Putamen (tissue), 1 donor: ENCODE measurements at places on chromosomes 1 and 21.

- DNase-seq = no peak
Observed at GRCh38 chr1:109167001-109167506, 46.7 kb upstream of the SARS1 start.

- DNase-seq = peak; percentile 53
Observed at GRCh38 chr1:224333309-224333926, 3.4 kb upstream of the NVL start.

GRCh38 chr1:234427950-234428646 lies 50.9 kb downstream of the TARBP1 start:
- no peak for DNase-seq

DNA sequence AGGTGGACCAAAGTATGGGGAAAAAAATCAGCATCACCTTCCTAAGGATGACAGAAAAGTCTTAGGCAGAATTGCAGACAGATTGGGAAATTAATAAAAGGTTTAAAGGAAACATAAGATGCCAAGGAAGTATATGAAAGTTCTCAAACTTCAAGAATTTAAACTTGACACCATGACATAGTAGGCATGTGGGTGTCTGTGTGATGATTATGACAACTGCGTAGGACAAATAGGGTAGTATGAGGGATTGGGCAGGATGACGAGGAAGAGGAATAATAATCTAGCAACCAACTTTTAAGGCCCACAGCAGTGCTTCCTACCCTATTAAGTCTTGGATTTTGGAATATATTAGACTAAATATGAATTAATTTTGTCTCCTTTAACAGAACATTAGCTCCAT lies 52.4 kb downstream of the HNRNPR start:
- DNase-seq = peak; percentile 70

DNA sequence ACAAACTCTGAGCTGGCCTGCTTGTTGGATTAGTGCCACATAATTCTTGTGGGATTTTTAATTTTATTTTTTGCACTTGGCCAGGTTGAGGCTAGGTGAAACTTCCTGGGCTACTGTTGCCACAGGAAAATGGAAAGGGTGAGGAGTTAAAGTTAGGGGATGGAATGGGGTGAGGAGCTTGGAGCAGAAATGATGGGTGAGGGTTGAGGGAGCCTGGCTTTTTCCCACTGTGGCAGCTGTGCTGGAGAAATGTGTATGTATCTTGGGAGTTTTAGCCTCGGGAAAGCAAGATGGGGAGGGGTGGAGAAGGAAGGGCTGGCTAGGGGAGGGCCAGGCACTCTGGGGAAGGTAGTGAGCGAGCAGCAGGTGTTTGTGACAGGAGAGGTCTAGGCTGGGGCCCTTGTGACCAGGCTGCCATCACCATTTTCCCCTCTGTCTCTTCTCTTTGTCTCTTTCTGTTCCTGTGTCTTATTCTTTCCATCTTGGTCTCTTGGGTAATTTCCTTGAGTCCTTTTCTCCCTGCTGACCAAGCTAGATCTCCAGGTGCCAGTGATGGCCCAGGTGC lies 2.0 kb downstream of the ZNF687 start:
- DNase-seq = no peak

DNA sequence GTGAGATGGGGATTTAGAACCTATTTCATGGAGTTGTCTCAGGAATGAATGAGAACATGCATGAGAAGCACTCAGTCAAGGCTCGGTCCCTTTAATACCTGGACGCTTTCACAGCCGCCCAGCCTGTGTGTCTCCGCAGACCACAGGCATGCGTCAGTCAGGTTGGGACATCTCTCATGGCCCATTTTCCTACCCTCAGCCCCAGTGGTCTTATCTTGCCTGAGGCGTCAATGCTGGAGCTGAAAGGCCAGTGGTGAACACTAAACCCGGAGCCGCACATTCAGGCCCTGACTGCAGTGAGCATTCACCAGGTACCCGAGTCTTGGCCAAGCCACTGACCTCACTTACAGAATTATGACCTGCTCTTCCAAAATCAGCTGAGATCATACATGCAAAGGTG lies 263.2 kb upstream of the RAB4A start:
- no peak for DNase-seq

GRCh38 chr1:46008585-46008984 lies 123.8 kb downstream of the PIK3R3 start:
- no peak for DNase-seq

GRCh38 chr1:119008483-119009311 lies 20.6 kb upstream of the TBX15 start:
- DNase-seq = peak; percentile 9

DNA sequence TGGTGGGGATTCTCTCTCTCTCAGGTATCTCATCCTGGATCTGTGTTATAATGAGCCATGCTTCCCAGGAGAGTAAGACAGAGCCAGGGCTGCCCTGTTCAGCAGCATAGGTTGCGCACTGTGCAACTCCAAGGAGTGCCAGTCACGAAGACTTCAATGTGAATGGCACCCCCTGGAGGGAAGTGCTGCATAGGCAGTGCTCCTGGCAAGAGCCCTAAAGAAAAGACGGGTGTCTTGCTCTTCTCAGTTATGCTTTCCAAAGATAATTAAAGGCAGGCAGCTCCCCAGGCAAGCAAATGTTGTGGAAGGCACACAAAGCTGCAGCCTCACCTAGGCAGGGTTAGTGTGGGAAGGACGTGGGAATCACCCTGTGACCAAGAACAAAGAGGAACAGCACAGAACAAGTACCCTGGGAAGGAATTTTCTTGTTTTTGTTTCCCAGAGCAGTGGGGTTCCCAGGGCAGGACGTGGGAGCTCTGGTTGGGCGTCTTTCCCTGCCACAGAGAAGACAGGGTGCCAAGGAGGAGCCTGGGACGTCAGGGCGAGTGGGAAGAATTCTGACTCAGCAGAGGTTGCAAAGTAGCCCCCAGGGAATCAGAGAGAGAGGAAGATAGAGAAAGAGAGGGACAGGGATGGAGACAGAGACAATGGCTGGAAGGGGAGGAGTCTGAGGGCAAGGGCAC lies 120.9 kb downstream of the KCNN3 start:
- peak; percentile 67 for DNase-seq

DNA sequence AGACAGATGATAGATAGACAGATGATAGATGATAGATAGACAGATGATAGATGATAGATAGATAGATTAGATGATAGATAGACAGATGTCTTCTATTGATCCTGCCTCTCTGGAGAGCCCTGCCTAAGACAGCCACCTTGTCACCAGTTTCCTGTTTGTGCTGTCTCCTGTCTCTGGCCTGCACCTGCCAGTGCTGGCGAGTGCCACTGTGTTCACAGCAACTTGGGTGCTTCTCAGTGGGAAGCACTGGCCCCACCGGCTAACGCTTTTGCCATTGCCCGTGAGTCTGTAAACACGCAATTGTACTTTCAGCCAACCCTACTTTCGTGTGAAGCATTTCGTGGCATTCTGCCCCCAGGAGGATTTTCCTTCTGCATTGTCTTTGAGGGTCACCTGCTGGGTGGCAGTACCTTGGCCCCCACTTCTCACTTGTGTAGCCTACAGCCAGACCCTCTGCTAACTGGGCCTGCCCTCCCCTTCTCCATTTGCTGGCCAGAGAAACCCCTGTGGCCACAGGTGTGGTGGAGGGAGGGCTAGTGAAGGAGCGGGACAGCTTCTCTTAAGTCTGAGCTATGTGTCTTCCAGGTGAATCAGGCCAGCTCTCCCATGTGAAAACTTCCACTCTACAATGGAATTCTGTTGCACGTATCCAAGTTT lies 23.4 kb upstream of the PDE9A start:
- no peak for DNase-seq

- DNase-seq = no peak
Observed at GRCh38 chr1:2330519-2331199, 60.7 kb downstream of the MORN1 start.

DNA sequence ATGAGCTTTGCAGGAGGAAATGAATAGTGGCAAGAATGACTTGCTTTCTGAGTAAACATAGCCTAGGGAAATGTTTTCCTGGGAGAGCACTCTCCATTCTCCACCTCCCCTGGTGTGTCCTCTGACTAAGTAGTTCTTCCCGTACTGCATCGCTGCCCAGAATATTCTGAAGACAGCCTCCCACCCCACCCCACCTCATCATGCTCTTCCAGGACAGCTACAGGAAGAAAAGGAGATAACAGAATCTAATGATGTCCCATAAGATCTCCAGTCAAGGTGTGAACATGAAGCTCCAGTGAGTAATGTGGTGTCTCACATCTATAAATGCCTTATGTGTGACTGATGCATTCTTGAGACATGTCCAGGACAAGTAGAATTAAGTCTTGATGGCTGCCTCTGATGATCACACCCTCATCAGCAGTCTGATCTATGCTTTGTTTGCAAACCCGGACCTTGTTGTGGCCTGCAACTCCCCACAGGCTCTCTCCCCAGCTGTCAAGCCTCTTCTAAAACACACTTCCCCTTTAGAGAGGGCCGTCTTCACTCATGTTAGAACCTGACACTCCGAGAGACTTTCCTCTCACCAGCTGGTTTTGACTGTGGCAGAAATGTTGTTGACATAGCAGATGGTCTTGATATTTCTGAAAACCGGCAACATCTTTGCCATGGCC lies 183.0 kb downstream of the CYYR1 start:
- no peak for DNase-seq

DNA sequence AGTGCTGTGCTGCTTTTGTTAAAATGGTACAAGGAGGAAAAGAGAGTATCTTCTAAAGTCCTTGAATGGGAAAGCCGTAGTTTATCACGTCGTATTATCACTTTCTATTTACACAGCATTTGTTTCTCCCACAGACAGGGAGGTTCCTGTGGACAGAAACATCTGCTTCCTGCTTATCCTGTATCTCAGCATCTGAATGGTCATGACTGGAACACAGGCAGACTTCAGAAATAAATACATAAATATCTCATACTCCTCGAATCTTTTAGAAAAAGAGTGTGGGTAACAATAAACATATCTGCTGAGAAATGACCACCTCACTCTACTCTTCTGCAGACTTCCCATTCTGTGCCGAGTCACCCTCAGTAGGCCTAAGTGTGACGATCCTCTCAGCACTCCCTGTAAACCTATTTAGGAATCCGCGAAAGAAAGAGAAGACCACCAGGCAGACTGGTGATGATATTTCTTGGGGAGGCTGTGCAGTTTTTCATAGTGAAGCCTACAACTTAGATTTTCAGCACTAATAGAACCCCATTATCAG lies 393.5 kb downstream of the SMYD3 start:
- no peak for DNase-seq

DNA sequence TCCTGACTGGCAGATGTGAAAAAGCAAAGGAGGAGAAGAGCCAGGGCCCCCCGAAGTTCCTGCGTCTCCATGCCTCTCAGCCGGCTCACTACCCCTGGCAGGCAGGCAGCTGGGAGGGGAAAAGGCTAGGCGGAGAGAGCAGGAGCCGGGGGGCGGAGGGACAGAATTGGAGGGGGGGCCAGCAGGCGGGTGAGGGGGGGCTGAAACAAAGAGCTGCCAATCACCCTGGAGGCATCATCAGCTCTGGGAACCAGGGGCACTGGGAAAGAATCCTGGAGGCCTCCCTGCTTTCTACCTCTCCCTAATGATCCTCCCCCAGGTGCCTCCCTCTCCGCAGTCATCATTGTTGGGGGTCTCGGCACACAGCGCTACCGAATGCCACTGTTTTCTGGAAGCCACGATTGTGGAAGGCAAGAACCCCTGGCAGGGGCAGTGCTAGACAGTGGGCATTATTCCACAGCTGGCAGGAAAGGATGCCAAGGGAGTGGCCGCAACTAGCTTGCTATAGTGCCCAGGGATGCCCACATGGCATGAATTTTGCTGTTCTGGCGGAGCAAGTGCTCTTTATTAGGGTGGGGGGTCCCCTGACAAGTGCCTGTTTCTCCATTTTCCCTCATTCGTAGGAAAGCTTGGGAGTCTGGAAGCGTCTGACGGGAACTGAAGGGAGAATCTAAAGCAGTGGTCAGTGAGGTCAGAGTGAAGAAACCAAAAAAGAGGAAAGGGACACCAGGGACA lies at the start of gene THBS3:
TSS of gene THBS3 (minus strand) at position 92 of the 735 bp plus-strand sequence. CDS start at position 71, 21 bp downstream.
- peak; percentile 57 for DNase-seq

GRCh38 chr1:164456272-164456671 lies 102.7 kb upstream of the PBX1 start:
- DNase-seq = no peak

GRCh38 chr1:77975386-77975785 lies 3.5 kb downstream of the FUBP1 start:
- DNase-seq = no peak

DNA sequence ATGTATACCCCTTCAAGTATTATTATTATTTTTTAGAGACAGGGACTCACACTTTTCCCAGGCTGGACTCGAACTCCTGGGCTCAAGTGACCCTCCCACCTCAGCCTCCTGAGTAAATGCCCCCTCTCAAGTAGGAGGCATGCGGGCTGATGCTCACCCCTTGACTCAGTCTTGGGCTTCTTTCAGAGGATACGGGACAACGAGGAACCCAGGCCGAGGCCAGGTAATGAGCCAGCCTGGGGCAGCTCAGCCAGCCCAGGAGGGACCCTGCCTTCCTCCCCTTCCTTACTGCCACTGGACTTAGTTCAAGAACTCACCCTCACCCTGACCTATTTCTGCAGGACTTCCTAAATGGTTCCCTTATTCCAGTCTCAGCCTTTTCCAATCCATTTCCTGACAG lies 198.0 kb upstream of the MAP1LC3C start:
- no peak for DNase-seq

GRCh38 chr1:229258757-229259060 lies 12.2 kb upstream of the RAB4A start:
- DNase-seq = no peak

DNA sequence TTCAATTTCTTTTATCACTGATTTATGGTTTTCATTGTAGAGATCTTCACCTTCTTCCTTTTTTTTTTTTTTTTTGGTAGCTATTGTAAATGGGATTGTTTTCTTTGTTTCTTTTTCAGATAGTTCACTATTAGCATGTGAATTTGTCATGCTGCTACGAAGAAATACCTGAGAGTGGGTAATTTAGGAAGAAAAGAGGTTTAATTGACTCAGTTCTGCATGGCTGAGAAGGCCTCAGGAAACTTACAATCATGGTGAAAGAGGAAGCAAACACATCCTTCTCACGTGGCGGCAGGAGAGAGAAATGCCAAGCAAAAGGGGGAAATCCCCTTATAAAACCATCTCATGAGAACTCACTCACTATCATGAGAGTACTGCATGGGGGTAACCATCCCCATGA lies 66.4 kb downstream of the DAB1 start:
- no peak for DNase-seq

DNA sequence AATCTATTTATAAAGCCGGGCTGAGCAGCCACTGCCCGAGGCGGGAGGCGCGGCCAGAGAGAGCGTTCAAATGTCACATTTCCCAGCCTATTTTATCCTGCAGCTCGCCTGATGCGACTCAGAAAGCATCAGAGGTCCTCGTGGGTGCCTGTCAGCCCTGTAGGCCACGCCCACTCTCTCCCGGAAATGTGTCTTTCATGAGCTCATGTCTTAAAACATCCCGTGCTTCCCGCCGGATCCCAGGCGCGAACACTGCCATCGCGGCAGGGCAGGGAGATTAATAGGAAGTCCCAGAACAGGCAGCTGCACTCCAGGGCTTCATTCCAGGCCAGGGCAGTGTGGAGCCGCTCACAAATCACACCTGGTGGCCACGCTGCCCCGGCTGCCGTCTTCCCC lies 117.5 kb downstream of the PRDM16 start:
- DNase-seq = no peak

DNA sequence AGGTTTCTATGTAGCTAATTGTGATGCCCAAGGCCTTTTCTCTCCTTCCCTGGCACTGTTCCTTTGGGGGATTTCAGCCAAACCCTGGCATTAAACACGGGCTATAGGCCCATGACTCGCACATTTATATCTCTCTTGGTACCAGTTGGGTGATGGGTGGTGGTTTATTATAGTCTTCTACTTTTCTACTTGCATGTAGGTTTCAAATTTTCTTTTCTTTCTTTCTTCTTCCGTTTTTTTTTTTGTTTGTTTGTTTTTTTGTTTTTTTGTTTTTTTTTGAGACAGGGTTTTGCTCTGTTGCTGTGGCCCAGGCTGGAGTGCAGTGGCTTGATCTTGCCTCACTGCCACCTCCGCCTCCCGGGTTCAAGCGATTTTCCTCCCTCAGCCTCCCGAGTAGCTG lies 1.1 kb downstream of the IL10RB start:
- no peak for DNase-seq
